Testis (tissue), 5 donors: ENCODE measurements at places on chromosomes 13 and 19. TPM values are rescaled to one million over a fixed set of nuclear protein-coding genes. Genes with fewer than 3 reads are reported as not detected.

DNA sequence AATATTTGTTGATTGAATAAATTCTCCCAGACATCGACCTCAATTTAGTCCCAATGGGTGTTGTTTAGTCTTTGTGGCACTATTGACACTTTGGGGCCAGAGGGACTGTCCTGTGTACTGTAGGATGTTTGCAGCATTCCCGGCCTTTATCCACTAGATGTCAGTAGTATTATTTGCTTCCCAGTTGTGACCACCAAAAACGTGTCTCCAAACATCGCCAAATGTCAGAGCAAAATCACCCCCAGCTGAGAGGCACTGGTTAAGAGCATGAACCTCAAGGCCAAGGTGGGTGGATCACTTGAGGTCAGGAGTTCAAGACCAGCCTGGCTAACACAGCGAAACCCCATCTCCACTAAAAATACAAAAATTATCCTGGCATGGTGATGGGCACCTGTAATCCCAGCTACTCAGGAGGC lies 15.4 kb downstream of the NLRP12 start:
- H3K27ac ChIP-seq, result no peak overlapping the region
- no peaks in the 10 kb centered on the region for H3K36me3 ChIP-seq
- no peak for DNase-seq
- H3K4me1 ChIP-seq, result no peaks in the 10 kb centered on the region
- H3K27me3 ChIP-seq, result no peaks in the 10 kb centered on the region
- H3K4me3 ChIP-seq, result no peak overlapping the region

GRCh38 chr13:44715287-44716230 lies 139.4 kb upstream of the TSC22D1 start:
- no peak overlapping the region for H3K27ac ChIP-seq
- H3K27me3 ChIP-seq, result no peaks in the 10 kb centered on the region
- no peaks in the 10 kb centered on the region for H3K36me3 ChIP-seq
- peak; percentile 18 for DNase-seq
- no peak overlapping the region for H3K4me3 ChIP-seq

DNA sequence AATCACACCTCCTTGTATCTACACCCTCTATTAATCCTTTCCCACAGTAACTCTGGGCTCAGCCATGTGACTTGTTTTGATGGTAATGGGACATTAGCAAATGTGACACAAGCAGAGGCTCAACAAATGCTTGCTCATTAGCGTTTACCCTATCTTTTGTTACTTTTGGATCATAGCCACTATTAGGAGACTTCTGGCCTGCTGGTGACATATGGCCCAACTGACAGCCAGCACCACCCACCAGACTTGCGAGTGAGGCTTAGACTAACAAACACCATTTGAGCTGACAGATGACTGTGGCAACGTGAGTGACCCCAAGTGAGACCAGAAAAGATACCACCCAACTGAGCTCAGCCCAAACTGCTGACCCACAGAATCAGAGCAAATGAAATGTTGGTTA lies 154.1 kb downstream of the OLFM4 start:
- no peaks in the 10 kb centered on the region for H3K4me1 ChIP-seq
- DNase-seq, result no peak
- no peak overlapping the region for H3K4me3 ChIP-seq
- H3K27ac ChIP-seq, result no peak overlapping the region
- no peaks in the 10 kb centered on the region for H3K27me3 ChIP-seq
- no peaks in the 10 kb centered on the region for H3K36me3 ChIP-seq

DNA sequence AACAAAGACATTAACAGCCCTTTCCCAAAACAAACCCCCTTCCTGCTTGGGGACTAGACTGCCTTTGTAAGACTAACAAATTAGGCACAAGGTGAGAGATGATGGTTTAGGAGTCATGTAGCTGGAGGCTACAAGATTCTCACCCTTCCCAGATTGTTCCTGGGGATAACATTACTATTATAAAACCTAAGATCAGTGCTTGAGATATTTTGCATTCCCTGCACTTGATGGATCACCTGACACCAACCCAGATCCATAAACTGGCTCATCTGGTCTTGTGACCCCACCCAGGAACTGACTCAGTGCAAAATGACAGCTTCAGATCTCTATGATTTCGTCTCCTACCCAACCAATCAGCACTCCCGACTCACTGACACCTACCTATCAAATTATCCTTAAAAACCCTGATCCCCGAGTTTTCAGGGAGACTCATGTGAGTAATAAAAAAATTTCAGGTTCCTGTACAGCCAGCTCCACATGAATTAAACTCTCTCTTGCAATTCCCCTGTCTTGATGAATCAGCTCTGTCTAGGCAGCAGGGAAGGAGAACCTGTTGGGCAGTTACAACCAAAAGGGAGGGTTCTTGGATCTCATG lies 2.4 kb upstream of the ZNF616 start:
- no peak for DNase-seq
- H3K4me1 ChIP-seq, result peaks cover 13% of the 10 kb centered on the region
- no peaks in the 10 kb centered on the region for H3K36me3 ChIP-seq
- no peak overlapping the region for H3K27ac ChIP-seq
- no peak overlapping the region for H3K4me3 ChIP-seq

DNA sequence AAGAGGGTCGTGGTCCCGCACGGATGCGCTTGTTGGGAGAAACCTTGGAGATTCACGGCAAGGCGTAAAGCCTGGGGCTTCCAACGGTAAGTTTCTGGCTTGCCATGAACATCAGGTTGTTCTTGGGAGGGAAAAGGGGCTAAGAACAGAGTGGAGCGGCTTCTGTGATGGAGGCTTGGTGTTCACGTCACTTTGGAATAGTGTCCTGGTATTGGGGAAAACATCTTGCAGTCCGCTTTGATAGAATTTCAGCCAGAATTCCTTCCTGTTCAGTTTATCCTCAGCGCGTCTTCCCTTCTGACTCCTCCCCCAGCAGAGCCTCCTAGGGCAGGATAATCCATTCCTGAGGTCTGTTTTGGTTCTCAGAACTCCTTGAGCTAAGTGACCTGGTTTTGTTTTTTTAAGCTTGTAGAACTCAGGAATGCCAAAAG lies 2.0 kb downstream of the KCTD15 start:
- no peaks in the 10 kb centered on the region for H3K27me3 ChIP-seq
- peak overlapping the region; percentile 81 for H3K4me3 ChIP-seq
- peaks cover 13% of the 10 kb centered on the region for H3K4me1 ChIP-seq
- DNase-seq, result no peak
- H3K27ac ChIP-seq, result peak overlapping the region; percentile 96

- no peak overlapping the region for H3K27ac ChIP-seq
- no peaks in the 10 kb centered on the region for H3K4me1 ChIP-seq
- no peaks in the 10 kb centered on the region for H3K27me3 ChIP-seq
Observed at GRCh38 chr13:55199134-55199533, 1941.6 kb upstream of the PRR20A start.

The DHPS gene
- total RNA-seq, result 119 TPM

The ELAVL1 gene
- 75.7 TPM for total RNA-seq

The ZNF726 gene
- 18.2 TPM for total RNA-seq

The NOVA2 gene
- 5.7 TPM for total RNA-seq

The UPK1A gene
- total RNA-seq, result 0.37 TPM

The C2CD4C gene
- 5.4 TPM for total RNA-seq

The B9D2 gene
- total RNA-seq, result 6.7 TPM

The ZNF283 gene
- total RNA-seq, result 10.7 TPM
